ENCODE measurements at places on chromosomes 6 and 20.

DNA sequence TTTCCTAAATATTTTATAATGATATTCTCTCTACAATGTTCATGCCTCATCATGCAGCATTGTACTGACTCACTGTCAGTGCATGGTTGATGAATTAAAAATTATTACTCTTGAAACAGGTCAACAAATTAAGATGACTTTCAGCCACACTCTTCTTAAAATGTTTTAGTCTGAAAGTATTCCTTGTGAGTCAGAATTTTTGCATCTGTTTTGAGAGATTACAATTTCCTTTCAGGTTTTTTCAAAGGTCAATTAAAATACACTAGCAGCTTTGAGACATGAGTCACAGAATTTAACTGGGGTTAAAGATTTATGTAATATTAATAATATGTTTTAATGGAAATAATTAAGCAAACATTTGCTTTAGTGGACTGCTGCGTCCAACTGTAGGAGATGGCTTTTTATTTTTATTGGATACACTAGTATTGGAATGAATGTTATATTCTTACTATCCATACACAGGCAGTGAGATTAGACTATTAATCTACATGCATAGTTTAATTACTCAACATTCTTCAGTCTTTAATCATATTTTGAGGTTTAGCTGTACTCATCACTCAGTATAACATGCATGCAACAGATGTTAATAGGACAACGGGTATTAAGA lies 9.7 kb downstream of the COL12A1 start:
- DNase-seq: no peak

DNA sequence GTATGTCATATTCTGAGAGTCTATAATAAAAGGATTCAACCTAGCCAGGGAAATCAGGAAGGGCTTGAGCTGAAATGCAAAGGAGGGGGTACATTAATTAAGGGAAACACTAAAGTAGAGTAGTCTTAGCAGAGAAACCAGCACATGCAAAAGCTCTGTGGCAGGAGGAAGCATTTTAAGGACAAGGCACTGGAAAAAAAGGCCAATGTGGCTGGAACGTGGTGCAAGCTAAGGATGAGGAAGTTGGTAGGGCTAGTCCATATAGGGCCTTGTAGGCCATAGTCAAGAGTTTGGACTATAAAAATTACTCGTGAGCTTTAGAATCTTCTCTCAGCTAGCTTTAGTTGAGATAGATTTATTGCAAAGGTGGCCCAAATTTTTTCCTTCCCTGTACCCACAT lies 75.2 kb upstream of the TOP1 start:
- no peak for DNase-seq

DNA sequence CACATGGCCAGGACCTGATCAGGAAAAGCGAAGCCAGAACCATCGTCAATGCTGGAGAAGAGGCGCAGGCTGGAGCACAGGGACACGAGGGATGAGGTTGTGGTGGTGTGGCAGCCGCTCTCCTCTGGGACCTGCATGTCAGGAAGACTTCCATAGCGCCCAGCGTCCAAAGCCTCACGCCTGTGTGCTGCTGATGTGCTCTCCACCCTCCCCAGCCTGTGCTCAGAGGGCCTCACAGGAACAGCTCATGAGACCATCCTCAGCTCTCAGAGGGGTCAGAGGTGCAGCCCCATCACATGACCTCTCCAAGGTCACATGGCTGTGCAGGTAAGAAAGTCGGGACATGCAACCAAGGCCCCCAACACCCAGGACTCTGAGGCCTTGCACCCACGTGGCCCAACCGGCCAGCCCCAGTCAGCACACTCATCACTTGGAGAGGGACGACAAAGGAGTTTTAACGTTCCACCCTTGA lies 84.4 kb downstream of the NINL start:
- no peak for DNase-seq

- DNase-seq: no peak
These were observed 35.7 kb upstream of the POPDC3 start for GRCh38 chr6:105215506-105215905.

DNA sequence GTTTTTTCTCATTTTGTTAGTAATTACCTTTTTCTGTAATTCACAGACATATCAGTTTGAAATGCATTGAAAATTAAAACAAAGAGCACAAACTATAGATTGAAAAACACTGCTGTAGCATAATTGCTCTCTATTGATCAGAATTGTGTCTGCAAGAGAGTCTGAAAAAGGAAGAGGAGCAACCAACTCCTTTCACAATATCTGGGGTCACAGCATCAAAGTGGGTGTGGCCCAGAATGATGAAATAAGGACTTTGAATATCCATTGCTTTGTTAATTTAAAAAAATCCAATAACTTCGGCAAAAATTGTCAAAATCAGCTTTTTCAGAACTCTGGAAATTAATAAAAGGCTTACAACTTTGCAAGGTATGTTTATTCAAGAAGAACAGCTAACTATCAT lies 99.2 kb downstream of the MYLK4 start:
- no peak for DNase-seq

DNA sequence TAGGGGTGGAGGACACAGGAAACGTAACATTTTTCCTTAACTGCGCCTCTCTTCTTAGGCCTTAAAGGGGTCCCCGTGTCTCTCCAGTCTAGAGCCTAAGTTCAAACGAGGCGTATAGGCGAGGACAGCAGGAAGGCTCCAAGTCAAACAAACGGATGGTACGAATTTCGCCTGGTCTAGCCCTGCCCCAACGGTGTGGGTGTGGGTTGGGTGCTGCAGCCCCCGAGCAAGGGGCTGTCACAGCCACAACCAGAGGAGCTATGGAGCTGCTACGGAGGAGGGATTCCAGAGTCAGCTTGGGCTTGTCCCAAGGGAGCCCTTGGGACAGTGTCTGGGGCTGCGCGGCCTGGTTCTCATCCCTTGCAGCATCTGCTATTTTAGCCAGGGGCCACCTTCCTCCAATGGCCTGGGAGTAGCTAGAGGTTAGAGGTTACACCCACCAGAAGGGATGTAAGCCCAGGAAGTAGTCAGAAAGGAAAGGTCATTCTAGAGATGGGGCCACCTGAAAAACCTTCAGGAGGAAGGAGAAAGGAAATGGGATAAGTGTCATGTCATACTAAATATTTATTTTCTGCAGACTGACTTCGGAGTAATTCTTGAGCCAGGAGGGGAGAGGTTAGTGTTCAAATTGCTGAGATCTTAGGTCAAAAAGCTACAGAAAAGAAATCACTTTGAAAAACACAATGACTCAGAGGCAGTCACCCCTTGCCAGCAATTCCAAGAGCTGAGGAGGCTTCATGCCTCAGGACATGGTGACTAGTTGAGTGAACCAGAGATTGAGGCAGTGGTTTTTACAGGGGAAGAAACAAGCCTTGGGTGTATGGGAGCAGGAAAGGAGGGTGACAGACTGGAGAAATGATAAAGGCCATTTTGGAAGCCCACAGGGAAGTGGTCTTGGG lies 21.7 kb downstream of the VPS52 start:
- DNase-seq: no peak

GRCh38 chr6:166253778-166254204 lies 54.4 kb downstream of the PRR18 start:
- DNase-seq: no peak

GRCh38 chr20:19701429-19701828 lies 56.6 kb upstream of the RIN2 start:
- no peak for DNase-seq

- DNase-seq: no peak
These were observed 409.9 kb upstream of the SPTLC3 start for GRCh38 chr20:12598894-12599293.

- DNase-seq: no peak
These were observed 188.2 kb downstream of the ZFP64 start for GRCh38 chr20:52003415-52003814.

DNA sequence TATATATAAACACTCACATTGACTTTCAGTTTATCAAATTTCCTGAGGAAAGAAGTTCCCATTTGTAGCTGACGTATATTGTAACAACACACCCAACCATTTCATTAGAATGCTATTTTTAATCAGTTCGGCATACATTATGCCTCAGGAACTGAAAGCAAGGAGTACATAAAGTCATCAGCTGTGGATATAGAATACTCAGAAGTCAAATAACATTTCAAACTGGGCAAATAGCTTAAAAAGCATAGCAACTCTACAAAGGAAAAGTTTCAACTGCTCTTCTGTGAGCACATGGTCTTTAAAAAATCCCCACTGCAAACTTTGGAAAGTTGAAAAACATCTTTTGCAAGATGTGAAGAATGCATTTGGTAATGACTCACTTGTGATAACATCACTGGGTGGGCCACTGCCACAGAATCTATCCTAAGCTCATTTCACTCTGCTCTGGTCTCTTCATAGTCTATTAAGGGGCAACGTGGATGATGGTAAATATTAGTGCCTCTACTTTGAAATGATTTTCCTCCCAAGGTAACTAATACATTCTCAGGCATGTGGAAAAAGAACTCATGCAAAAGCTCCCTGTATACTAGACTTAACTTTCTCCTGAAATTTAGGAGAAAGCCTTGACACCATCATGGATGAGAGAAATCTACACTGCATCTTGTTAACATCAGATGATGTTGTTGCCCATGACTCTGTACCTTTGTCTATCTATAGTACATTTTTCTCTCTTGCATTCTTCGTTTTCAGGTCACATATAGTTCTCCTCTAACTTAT lies 49.2 kb downstream of the FYN start:
- no peak for DNase-seq

DNA sequence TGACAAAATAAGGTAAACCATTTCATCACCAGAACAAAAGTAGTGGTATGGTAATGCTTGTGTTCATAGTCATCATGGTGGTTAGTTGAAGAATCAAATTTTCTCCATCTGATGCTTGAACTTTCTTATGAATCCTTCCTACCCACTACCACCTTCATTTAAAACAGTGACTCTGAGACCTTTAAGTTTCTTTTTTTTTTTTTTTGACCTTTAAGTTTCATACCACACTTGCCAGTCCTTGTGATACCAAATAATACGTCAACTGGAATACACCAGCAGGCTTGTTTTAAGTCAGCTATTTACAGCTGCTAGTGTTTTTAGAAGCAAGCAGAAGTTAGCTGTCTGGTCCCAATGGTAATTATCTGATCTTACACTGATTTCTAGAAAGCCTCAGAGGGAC lies 413.4 kb upstream of the SOX4 start:
- no peak for DNase-seq

GRCh38 chr6:127219869-127220268 lies 46.8 kb upstream of the RNF146 start:
- no peak for DNase-seq

- DNase-seq: no peak
These were observed 36.1 kb downstream of the PREX1 start for GRCh38 chr20:48791666-48792071.

- DNase-seq: peak; percentile 30
These were observed 47.1 kb downstream of the IGF2R start for GRCh38 chr6:160015778-160016684.

GRCh38 chr6:112086744-112087135 lies 542 bp downstream of the TUBE1 start:
- no peak for DNase-seq

DNA sequence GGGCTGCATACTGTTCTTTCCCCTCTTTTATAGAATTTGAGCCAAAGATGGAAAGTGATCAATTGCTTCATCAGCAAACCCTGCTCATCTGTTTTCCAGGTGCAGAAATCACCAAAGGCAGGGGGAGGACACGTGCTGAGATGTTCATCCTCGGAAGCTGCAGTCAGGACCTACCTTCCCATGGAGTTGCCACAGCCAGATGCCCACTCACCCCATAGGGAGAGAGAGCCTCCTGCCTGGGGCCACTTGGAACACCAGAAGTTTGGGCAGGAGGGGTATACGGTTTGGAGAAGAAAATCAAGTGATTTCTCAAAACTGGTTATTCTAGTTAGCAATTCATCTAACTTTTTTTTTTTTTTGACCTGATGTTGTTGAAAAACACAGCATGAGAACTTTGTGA lies 5.3 kb upstream of the CST7 start:
- no peak for DNase-seq

GRCh38 chr20:35636095-35636494 lies 20.5 kb downstream of the SPAG4 start:
- DNase-seq: no peak

DNA sequence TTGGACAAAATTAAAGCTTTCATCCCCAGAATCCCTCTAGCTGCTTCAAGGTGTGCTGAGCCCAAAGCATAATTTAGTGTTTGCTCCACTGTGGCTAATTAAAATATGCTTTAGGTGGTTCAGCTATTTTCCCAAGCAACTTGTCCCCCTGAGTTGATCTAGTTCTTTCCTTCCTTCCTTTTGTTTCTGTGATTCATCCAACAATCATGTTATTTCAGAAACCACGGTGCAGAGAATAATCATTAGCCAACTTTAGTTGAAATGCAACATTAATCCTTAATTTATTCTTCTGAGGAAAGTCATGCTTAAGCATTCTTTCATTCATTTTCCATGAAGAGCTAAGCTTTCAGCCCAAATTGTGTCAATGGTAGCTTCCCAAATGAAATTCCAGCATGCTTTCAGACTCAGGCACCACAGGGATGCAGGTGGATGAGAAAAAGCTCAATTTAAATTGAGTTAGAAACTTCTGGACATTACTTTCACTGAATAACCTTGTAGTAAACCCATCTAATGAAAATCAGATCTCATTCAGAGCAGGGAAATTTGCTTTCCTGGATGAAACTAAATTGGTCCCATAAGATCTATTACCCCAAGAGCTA lies 209.0 kb upstream of the NT5E start:
- no peak for DNase-seq

DNA sequence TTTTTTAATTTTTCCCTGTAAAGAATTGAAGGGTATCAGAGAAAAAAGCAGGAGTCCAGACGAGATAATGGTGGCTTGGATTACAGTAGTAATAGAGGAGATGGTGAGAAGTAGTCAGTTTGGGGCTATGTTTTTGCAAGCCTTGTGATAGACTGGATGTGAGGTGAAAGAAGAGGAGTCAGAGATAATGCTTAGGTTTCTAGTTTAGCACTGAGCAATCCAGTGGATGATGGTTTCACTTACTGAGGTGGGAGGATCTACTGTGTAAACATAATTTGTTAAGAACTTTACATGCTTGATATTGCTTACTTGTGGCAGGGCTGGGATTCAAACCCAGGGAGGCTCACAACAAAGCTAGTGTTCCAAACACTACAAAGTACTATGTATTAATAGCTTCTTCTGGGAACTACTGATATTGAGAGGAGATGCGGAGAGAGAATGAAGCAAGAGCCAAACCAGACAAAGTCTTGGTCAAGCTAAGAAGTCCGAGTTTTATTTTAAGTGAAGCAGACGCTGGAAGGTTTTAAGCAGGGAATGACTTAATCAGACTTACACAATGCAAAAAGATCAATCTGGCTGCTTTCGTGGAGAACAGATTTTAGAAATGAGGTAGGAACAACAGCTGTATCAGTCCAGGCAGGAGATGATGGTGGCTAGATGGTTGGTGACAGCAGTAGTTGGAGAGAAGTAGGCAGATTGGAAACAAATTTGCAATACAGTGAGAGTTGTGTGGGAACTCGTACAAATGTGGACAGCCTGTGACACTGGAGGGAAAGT lies 58.0 kb downstream of the ZFAND3 start:
- DNase-seq: no peak

DNA sequence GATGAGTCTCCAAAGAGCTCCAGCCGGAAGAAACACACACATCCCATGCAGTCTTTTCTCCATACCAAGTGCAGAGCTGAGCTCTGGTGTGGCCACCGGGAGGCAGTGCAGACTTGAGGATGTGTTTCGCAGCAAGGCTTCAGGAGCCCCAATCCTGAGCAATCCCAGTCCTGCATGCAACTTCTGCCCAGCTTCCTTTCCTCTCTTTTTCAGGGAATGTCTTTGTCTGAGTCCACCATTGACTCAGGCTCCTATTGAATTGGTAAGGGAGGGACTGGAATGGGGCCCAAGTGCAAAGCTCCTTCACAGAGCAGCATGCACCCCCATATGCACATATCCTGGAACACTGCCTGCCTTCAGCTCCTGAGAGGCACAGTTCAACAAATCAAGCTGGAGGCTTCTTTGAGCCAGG lies 50.5 kb upstream of the ASIP start:
- DNase-seq: no peak

GRCh38 chr6:105269390-105269789 lies 89.6 kb upstream of the POPDC3 start:
- DNase-seq: no peak
